ENCODE measurements at places on chromosomes 7 and 10.

- no peak for DNase-seq
Measured at GRCh38 chr10:89556600-89556999, 21.2 kb upstream of the SLC16A12 start.

DNA sequence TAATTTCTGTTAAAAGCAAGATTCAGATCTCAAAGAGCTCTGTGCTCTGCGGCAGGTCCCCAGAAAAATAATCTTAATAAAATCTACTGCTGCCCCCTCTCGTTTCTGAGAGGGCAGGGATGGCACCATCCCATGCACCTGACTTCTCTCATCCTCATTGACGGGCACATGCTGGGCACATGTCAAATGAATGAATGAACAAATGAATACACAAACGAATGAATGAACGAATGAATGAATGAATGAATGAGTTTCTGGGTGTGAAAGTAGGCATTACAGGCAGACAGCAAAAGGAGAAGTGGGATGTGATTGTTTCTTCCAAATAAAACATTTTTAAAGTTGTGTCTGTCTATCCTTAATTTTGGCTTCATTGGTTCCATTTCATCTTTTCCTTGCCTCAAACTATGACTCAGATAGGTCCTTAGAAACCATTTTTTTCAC is 398.1 kb upstream of the PRKCQ start:
- DNase-seq: no peak

DNA sequence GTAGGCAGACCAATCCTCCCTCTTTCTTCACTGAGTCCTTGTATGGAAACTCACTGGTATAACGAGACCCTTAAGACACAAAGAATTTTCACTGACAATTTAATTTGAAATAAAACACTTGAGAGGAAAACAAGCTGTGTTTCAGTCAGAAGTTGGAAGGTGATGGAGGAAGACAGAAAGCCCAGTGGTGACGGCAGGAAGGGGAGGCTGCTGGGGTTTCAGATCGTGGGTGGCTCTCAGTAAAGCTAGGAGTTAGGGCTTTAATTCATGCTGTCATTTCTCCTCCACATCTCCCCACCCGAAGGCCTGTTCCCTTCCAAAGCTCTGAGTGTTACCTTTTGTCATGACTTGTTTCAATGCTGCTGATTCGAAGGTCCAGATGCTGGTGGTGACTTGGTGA is 605.2 kb upstream of the DPP6 start:
- DNase-seq: no peak

GRCh38 chr10:79483948-79484347 is 28.4 kb upstream of the EIF5AL1 start:
- no peak for DNase-seq

DNA sequence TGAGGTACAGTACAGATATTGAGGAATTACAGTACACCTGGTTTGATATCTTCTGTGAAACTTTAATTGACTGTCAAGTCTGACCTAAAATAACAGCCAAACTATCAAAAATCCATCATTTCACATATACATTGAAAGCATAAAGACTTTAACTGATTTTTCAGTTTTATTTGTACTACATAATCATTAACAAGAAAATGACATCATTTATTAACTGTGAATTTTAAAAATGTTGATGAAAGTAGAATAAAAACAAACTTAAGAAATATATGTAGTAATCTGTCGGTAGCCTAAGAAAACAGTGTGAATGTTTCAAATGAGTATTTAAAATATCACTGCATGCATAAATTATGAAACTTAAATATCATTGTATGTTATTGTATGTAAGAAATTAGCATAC is 836.7 kb upstream of the GHITM start:
- no peak for DNase-seq

GRCh38 chr7:2474813-2475677 is 1.2 kb downstream of the GRIFIN start:
- no peak for DNase-seq

GRCh38 chr7:100836812-100837098 is 9.4 kb upstream of the EPHB4 start:
- no peak for DNase-seq

DNA sequence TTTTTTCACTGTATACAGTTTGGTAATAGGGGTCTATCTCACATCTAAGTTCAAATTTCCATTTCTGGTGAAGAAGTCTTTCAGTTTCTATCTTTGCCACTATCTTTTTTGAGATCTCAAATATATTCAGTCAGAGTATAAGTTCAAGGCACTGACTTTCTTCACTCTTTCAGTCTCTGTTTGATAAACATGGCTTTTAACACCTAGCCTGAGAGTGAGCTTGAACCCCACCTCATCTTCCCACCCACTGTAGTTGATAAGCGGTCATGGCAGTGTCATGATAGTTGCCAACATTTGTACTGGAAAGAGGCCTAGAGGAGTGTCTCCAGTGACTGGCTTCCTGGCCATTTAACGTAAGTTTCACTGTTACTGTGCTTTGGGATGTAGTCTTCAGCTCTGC is 41.2 kb upstream of the AGR3 start:
- DNase-seq: no peak

GRCh38 chr10:62805231-62806099 is 945 bp downstream of the ADO start:
- DNase-seq: no peak

- no peak for DNase-seq
Measured at GRCh38 chr10:93512565-93512964, 16.2 kb downstream of the CEP55 start.

- DNase-seq: no peak
Measured at GRCh38 chr10:11097686-11098085, 80.0 kb downstream of the CELF2 start.

DNA sequence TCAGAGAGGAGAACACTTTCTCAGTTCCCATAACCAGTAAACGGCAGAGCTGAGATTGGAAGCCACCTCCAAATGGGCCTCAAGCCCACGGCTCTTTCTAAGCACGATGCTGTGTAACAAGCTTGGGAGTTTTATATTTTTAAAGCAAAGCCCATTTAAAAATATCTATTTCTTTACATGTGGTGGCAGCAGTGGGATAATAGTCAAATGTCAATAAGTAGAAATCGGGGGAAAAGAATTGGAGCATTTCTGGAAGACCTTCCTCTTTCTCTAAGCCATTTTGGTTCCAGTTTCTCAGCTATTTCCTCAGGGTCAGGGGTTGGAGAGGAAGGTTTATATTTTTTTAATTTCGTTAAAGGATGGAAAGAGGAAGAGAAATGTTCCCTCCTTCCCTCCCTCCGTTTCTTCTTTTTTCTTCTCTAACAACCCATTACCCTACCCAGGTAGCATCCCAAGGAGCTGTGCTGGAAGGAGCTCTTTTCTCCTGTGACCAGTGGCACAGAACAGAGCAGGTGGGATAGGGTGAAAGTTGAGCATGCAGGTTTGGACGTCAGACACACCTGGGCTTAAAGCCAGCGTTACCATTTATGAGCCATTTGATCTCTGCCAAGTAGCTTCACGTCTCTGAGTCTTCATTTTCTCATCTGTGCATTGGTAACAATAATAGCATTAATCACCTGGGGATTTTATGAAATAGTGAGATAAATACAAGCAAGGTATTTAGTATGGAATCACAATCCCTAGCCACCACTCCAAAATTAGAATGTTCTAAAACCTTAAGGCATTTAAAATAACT is 515.7 kb downstream of the RPS24 start:
- peak; percentile 50 for DNase-seq

GRCh38 chr10:89382757-89383156 is 4.9 kb downstream of the IFIT1B start:
- DNase-seq: no peak

GRCh38 chr7:552868-553635 is 33.4 kb upstream of the PDGFA start:
- no peak for DNase-seq

All from inflammatory macrophage treated with lipopolysaccharide for 1 hour (primary cell).